ENCODE measurements at places on chromosomes 16 and 17. TPM values are rescaled to one million over a fixed set of nuclear protein-coding genes. Genes with fewer than 3 reads are reported as not detected.

GRCh38 chr17:45745601-45746494 lies 38.3 kb upstream of the CRHR1 start:
- no peak for DNase-seq

DNA sequence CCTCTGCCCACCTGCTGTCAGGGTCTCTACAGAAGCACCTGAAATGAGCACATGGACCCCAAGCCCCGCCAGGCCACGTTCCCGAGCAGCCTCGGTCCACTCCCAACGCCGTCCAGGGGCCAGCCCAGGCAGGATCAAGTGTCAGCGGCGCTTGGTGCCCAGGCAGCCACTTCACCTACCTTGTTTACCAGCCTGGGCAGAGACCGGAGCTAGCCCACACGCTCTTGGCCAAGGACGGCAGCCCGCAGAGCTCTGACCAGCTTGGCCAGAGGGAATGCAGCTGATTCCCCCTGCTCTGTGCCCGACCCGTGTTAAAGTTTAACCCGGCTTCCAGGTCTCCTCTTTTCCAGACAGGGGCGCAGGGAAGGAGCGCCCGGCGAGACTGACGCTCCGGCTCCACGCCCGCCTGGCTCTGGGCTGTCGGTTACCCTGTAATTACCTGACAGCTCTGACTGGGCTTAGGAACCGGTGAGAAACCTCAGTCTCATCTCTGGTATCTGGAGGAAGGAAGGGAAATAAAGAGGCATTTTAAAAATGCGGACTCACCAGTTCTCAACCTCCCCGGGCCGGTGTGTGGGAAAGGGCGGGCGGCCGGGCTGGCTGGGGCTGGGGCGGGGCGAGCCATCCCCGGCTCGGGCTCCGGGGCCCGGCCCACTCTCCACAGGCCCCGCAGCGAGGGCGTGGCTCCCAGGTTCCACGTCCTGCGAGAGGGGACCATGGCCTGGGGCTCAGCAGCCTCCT lies 4.6 kb downstream of the KIFC3 start:
- peak; percentile 40 for DNase-seq

DNA sequence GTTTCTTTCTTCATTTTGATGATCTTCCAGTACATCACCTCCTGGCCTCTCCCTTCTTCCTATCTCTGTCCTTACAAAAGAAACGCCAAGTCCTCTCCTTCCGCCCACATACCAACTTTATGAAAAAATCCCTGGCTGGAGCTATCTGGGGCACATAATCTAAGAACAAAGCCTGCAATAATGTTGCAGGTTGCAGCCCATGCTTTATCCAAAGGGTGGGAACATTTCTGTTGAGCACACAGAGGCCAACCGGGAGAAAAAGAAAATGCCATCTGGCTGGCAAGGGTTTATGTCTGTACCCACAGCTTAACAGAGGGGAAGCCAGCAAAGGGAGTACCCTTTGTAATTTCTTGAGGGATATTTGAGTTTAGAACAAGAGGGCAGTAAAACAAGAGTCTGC lies 409.6 kb downstream of the SOX9 start:
- no peak for DNase-seq

DNA sequence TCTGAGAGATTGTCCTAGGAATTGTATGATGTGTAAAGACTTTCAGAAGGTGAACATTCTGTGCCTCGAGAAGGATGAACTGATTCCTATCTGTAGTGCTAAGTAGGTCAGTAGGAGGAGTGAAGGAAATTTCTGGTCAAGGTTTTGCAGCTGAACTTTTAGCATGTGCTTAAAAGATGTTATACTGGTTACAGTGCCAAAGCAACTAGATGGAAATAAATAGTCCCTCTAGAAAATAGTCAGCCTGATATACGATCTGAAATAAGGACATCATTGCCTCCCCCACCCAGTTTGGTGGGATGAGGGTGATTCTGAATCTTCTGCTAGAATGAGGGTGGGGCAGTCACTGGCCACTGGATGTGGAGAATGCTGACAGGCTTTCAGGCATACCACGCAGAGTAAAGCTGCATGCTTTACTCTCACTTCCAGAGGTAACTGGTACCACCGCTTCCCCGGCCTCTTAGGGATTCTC lies 57.2 kb upstream of the VPS4A start:
- no peak for DNase-seq

GRCh38 chr17:45228763-45229539 lies 7.3 kb downstream of the FMNL1 start:
- DNase-seq = peak; percentile 87

DNA sequence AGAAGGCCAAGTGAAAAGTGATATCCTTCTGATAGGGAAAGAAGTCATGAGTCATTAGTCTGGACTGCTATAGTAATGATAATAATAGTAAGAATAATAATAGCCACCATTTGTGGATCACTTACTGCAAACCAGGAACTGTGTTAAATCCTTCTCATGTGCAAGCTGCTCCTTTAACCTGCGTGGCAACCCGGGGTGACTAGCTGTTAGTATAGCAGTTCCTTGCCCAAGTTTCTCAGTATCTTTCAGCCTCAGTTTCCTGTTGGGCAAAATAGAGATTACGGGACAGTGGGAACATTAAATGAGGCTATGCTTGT lies 129.5 kb downstream of the CDH13 start:
- DNase-seq = no peak

DNA sequence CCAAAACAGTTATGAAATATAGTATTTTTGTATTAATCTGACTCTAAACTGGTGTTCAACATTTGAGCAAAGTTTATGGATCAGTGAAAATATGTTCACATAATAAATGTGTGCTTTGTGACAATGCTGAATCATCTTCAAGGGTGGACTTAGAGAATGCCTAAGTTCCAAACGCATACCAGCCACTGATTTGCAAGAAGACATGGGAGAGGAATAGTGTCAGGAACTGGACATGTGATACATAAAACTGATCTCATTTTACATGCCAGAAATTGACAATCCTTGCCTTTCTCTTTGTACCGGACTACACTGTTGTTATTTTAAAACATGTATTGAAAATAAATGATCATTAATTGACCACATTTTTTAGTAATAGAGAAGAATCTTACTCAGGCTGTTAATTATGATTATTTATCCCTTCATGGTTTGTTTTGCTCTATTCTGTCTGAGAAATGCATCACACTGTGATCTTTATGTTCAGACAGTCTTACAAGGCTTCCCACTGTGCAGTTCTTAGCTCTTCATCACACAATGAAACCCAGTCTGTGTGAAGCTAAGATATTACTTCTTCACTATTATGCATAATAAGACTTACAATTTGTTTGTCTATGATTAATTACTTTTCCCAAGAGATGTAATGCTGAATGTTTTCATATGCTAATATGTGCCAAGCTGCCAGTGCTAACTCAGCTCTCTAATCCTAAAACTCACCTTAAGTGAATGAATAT lies 1180.6 kb upstream of the CDH8 start:
- no peak for DNase-seq

GRCh38 chr17:22253007-22253406 lies 560.7 kb downstream of the KCNJ18 start:
- no peak for DNase-seq

GRCh38 chr17:59542960-59543635 lies 22.3 kb upstream of the DHX40 start:
- no peak for DNase-seq

DNA sequence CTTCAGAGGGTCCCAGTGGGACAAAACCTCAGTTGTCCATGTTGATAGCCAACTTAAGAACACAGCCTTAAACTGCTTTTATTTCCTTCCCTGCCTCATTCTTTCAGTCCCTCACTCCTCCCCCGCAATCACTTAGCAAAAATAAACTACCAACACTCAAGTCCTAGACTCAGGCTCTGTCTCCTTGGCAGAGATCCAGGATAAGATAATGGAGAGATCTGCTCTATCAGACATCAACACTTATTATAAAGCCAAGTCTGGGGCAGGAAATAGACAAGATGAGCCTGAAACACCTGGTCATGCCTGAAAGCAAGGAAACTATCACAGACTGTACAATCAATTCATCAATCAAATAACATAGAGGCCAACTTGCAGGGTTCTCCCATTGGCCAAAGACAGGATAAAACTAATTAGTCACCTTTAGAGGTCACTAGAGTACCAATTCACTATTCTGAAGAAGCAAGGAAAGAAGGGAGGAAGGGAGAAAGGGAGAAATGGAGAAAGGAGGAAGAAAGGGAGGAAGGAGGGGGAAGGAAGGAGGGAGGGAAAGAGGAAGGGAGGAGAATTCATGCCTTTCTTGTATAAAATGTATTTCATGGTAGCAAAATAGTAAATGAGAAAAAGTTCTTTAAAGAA lies 15.7 kb downstream of the HYDIN start:
- no peak for DNase-seq

- DNase-seq = no peak
These were observed 33.3 kb downstream of the SLC47A2 start for GRCh38 chr17:19683117-19683516.

Gene CCL14
- 6.4 TPM for total RNA-seq

Gene PPM1E
- 3.1 TPM for total RNA-seq

Gene ATP2A3
- total RNA-seq = 9.5 TPM

Gene CFAP52
- not detected for total RNA-seq

Gene NPIPB6
- total RNA-seq = 0.63 TPM

Measured in heart right ventricle (tissue), 16 donors.